Kidney (tissue), 22 donors: ENCODE measurements at places on chromosomes 1 and 21. TPM values are rescaled to one million over a fixed set of nuclear protein-coding genes. Genes with fewer than 3 reads are reported as not detected.

DNA sequence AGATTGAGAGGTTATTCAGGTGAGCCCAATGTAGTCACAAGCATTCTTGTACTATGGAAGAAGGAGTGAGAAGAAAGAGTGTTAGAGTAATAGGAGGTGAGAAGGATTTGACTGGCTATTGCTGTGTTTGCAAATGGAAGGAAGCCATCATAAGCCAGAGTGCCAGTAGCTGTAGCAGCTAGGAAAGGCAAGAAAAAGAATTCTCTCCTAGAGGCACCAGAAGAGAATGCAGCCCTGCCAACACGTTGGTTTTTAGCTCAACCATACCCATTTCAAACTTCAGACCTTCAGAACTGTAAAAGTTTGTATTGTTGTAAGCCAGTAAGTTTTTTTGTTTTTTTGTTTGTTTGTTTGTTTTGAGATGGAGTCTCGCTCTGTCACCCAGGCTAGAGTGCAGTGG lies 8.9 kb upstream of the IL12RB2 start:
- no peaks in the 10 kb centered on the region for H3K27me3 ChIP-seq
- H3K36me3 ChIP-seq = no peaks in the 10 kb centered on the region
- H3K27ac ChIP-seq = no peak overlapping the region

S100A14 gene
- 75.9 TPM for total RNA-seq

NPPA gene
- 0.50 TPM for total RNA-seq

C8A gene
- total RNA-seq = 0.09 TPM

CTSK gene
- total RNA-seq = 16.8 TPM
